ENCODE measurements at places on chromosomes 3 and 15.
A peak's percentile ranks its signal among the peaks of the same experiment; 100 is the strongest.

DNA sequence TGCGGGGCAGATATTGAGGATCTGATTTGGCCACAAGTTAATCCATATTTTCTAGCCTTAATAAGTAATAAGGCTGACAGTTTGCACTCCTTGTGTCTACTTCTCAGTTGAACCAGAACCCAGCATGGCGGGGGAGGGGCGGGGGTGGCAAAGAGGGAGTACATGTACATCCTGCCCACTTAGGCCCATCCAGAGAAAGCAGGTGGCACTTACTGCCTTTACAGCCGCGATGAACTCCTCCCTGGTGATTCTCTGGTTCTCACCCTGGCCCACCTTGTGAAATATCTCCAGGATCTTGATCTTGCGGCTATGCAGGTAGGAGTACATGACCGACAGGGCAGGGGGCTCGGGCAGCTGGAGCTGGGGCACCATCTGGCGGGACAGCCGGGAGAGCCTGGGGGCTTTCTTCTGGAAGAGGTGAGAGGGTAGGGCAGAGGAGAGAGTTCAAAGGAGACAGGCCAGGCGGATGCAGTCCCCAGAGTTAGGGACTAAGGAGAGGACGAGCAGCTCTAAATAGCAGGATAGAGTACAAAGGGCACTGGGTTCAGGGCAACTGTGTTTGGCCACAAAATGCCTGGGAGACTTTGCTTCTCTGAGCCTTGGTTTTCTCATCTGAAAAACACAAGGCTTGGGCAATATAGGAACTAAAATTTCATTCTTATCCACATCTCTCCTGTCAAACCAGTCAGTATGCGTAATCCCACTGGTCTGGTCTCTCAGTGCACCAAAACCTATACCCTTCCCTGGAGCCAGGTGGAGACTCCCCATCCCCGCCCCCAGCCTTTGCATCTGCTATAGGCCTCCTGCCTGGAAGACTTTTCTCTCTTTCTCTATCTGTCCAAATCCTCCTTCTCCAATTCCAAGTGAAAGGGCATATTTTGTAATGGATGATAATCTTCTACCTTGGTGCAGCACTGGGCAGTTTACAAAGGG lies 10.1 kb downstream of the EFCAB12 start:
- DNase-seq = no peak

GRCh38 chr3:168747697-168748096 lies 652.0 kb upstream of the GOLIM4 start:
- no peak for DNase-seq

GRCh38 chr15:77831986-77832385 lies 199.3 kb upstream of the LINGO1 start:
- DNase-seq = peak; percentile 32

DNA sequence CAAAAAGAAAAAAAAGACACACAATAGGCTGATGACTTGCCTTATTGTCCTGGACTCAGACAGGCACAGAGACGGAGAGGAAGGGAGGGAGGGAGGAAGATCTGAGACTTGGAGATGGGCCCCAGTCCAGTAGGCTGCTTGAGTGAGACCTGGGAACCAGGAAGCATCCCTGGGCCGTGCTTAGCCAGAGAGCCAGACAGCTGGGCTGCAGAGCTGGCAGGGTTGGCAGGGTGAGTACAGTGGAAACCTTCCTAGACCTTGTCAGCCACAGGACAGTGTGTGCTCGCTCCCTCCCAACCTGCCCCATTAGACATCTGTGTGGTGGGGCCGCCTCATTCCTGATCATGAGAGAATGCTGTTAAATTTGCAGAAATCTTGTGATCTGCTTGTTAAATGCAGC lies 107.9 kb upstream of the ALDH1A3 start:
- peak; percentile 30 for DNase-seq

DNA sequence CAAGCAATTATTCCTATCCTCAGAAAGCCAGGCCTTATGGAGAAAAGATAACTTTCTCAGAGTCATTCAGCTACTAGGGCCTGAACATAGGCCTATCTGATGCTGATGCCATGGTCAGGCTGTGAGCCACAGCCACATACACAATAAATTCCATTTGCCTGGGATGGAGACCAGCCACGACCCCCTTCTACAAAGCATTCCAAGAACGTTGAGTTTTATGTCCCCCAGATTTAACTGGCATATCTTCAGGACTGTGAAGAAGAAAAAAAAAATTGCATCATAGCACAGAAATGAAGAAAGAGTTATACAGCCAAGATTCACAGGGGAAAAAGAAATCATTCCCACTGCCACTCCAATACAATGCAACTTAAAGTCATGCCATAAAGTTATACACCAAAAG lies 100.0 kb downstream of the THBS1 start:
- DNase-seq = no peak

GRCh38 chr15:70245932-70246622 lies 148.4 kb upstream of the TLE3 start:
- DNase-seq = peak; percentile 76

GRCh38 chr3:53842436-53843194 lies 3.6 kb downstream of the CHDH start:
- DNase-seq = no peak
